ENCODE measurements at places on chromosomes 5 and 9.

- DNase-seq: no peak
These were observed 531 bp downstream of the MVB12B start for GRCh38 chr9:126327006-126327713.

DNA sequence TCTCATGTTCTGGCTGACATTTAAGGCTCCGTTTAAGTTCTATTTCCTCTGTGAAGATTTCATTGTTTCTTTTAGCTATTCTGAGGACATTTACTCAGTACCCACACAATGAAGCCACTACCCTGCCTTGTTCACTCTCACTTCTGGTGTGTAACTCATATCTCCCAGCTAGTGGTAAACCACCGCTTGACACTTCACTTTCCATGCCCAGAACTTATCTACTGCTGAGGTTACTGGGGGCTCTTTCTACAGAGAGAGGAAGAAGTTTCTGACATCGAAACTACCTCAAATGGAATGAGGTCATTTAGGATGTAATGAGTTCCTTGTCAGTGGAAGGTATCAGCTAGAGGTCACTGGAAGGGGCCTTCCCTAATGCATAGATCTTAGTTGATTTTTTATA lies 501.5 kb downstream of the DMAC1 start:
- no peak for DNase-seq

GRCh38 chr5:100792781-100793180 lies 110.3 kb downstream of the ST8SIA4 start:
- DNase-seq: no peak

DNA sequence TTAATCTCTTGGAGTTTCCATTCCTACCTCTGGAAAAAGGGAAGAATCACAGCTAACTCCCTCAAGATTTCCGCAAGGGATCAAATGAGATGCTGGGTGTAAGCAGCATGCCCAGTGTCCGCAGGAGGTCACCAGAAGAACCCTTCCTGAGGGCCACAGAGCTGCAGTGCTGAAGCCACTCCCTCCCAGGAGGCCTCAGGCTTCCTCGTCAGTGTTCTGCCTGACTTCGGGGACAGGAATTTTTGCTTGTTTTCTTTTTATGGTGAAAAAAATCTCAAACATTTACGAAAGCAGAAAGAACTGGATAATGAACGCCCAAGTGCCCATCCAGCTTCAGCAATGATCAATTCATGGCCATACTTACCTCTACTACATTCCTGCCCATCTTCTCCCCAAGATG lies 183.0 kb downstream of the CDK5RAP2 start:
- DNase-seq: no peak

- DNase-seq: no peak
These were observed 115.7 kb downstream of the FBXO38 start for GRCh38 chr5:148499452-148499851.

DNA sequence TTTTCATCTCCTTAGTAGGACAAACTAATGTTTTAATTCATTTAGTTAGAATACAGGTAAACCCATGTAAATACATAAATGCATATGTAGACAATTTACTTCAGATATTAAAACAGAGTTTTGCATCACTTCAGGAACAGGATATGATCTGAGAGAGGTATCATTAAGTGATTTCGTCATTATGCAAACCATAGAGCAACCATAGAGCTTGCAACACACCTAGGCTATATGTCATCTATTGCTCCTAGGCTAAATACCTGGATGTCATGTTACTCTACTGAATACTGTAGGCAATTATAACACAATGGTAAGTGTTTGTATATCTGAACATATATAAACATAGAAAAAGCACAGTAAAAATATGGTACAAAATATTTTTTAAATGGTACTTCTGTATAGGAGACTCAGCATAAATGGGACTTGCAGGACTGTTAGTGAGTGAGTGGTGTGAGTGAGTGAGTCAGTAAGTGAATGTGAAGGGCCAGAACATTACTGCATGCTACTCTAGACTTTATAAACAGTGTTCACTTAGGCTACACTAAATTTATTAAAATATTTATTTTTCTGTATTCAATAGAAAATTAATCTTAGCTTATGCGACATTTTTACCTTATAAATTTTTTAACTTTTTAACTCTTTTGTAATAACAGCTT lies 1377.5 kb upstream of the CDH9 start:
- no peak for DNase-seq

GRCh38 chr5:142215915-142216681 lies 107.5 kb downstream of the NDFIP1 start:
- DNase-seq: no peak

DNA sequence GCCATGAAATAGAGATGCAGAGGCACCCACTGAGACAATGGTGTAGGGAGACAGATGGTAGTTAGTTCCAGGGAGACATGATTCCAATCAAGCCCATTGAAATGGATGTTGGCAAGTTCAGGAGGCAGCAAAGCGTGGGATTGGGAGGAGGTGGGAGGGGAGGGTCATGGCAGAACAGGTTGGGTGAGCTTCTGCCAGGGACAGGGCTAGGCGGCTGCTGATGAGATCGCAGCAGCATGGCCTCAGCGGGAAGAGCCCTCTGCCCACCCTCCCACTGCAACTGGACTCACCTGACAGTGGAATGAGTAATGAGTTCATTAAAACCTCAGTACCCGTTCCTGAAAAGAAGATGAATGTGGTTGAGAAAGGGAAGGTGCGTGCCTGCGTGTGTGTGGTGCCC lies 418.2 kb downstream of the CDK5RAP2 start:
- no peak for DNase-seq

- DNase-seq: peak; percentile 82
These were observed 30.4 kb upstream of the TESK1 start for GRCh38 chr9:35574578-35575122.

DNA sequence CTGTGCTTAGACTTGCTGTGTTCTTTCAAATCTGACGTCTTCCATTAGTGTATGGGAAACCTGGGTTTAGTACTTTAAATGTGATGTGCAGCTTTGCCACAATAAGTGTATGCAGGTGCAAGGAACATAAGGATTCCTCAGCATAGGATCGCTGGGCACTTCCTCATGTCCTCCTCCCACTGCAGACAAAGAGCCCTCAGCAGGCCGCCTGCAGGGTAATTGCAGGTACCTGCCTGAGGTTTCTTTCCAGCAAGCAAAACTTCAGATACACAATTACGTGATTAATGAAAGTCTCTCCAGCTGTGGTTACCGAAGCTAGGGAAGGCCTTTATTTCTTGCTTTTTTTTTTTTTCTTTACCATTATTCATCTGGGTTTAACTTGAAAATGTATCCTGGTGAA lies 233.1 kb downstream of the RFK start:
- DNase-seq: no peak

GRCh38 chr9:29044959-29045358 lies 1471.7 kb upstream of the C9orf72 start:
- DNase-seq: no peak

- DNase-seq: no peak
These were observed 459.0 kb upstream of the KLF4 start for GRCh38 chr9:107948601-107949000.

DNA sequence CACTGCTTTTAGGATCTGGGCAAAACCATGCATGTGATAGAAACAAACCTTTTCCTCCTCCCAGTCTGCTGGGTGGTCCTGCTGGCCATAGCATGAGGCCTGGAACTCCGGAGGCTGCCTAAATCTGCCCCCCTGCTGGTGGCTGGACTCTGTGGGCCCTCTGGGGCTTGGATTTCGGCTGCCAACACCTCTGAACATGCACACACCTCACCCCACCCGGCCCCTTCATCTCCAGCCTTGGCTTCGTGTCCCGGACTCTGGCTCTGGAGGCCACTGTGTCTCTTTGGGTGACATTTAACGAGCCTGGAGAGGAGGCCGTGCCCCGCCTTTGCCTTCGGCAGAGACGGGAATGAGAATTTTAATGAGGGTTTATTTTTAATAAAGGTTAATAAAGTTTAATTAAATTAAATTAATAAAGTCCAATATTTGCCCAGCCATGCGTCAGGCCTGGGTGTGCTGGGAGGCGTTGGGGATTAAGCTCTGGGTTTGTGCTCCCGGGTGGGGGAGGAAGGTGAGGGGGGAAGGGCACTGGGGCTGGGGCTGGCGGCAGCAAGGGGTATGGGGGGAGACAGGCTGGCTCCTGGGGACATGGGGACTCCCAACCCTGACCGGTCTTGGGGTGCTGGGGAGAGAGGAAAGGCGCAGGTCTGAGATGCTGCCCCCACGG lies 251.8 kb downstream of the PBX3 start:
- DNase-seq: no peak
